ENCODE measurements at places on chromosomes 16 and 17.

DNA sequence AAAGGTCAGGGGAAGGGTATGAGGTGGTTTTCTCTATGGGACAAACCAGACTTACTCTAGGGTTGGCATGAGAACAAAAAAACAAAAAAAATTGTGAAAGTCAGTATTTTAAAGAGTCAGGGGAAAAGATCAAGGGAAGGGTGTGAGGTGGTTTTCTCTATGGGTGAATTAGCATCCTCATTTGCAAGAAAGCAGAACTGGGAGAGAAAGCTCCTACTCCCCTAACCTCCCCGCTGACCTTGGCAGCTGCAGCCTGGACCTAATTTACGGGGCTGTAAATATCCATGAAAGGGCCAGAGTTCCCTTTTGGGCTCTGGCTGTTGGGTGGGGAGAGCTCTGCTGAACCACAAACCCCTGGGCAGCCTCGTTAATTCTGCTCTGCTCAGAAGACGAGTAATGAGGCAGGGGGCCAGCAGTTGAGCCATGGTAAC lies 10.6 kb downstream of the RHBDL3 start:
- DNase-seq: no peak

- no peak for DNase-seq
Measured at GRCh38 chr17:19762515-19762961, 14.4 kb upstream of the ALDH3A1 start.

- DNase-seq: peak; percentile 23
Measured at GRCh38 chr16:3717235-3718018, at the start of gene TRAP1. TSS of gene TRAP1 (minus strand) at chr16:3717524. CDS start at chr16:3717508, 16 bp downstream.

DNA sequence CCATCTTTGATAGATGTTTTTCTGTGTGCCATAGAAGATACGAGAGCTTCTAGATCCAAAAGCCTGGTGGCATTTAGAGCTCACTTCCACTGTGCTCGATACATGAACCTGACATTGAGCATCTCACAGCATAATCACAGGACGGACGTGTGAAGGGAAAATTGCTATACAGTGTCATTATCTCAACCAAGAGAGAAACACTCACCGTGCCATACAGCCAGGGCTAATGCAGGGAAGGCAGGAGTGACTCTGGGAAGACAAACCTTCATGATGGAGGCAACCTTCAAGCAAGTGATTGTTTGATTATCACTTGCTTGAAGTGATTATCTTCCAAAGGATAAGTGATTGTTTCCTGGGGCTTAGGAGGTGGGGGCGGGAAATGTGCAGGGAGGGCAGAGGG lies 218.2 kb upstream of the HSBP1 start:
- DNase-seq: no peak

DNA sequence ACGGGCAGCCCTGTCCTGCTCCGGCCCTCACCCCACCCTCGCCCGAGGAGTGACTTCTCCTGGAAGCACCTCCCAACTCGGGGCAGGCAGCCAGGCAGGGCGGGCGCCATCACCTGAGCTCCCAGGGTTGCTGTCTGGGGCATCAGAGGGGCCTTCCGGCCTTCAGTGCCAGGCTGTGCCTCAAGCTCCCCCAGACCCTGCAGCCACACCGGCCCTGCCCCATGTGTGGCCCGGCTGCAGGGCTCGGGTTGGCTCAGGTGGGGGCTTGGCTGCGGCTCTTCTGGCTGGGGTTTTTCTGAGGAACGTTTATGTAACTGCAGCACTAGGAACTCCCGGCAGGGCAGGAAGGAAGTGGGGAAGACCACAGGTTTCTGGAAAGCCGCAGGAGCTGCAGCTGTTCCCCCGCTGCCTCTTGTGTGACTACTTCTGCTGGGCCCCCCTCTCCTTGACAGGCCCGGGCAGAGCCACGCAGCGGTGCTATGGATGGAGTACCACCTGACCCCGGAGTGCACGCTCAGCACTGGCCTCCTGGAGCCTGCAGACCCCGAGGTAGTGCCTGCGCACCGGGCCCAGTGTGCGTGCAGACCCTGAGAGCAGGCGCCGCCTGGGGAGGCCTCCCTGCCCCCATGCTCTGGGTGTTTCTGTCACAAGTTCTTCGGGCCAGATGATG lies 45.6 kb downstream of the PRMT7 start:
- no peak for DNase-seq

DNA sequence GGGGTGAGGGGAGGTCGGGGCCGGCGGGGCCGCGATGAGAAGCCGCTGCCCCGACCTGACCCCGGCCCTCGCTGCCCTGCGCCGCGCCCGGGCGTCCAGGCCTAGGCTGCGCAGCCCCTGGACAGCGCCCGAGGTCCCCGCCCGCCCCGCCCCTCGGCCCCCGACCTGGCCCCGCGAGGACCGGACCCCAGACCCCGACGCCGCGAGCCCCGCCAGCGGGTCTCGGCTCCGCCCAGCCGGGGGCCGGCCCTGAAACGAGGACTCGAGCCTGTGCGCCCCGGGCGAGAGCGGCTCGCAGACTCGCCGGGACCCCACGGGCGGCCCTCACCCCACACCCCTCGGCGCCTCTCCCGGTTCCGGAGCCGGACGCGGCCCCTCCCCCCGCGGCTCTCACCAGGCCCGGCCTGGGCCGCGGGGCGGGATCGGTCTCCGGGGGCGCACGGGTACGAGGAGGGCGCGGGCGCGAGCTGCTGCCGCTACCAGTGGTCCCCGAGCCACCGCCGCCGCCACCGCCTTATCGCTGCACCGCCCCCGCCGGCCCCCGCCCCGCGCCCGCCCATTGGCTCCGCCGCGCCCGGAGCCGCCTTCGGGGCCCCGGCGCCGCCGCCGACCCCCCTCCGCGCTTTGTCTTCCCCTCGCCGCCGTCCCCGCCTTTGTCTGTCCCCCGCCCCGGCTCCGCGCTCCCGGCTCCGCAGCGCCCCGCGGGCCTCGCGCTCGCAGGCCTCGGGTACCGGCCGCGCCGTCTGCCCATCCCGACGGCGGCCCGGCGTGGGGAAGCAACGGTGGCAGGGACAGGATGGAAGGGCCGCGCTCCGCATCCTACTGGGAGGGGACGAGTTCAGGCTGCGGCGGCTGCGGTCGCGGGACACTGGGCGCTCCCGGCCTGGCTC lies at the start of gene LIMD2:
TSS of gene LIMD2 (minus strand) at position 488 of the 890 bp plus-strand sequence. CDS start 827 bp downstream, outside the sequence.
- DNase-seq: no peak

DNA sequence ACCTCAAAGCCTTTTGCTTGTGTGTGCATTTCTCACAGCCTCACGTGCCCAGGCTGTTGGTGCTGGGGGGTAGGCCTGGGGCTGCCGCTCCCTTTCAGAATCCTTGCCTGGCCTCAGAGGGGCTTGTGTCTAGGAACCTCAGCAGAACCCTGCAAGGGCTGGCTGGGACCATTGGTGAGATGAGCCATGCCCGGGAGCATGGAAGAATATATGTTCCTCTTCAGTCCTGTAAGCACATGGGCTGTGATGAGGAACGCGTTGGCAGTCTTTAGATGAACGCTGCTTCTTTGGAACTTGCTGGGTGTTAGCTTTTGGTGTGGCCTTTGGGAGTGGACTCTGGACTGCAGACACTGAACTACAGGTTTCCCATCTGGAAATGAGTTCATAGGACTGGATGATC lies 32.0 kb upstream of the SLC5A10 start:
- no peak for DNase-seq

DNA sequence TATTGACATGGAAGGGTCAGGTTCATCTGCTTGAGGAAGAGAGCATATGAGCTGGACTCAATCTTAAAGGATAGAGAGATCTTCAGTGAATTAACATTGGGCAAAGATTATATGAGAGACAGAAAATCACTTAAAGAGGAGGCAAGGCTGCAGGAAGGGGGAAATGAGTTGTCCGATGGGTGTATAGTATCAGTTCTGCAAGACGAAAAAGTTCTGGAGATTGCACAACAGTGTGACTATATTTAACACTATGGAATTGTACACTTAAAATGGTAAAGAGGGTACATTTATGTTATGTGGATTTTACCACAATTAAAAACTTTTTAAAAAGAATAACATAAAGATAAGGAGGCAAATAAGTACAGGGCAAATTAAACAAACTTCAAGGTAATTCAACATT lies 80.7 kb downstream of the HELZ start:
- no peak for DNase-seq

- DNase-seq: no peak
Measured at GRCh38 chr17:45745601-45746494, 38.3 kb upstream of the CRHR1 start.

DNA sequence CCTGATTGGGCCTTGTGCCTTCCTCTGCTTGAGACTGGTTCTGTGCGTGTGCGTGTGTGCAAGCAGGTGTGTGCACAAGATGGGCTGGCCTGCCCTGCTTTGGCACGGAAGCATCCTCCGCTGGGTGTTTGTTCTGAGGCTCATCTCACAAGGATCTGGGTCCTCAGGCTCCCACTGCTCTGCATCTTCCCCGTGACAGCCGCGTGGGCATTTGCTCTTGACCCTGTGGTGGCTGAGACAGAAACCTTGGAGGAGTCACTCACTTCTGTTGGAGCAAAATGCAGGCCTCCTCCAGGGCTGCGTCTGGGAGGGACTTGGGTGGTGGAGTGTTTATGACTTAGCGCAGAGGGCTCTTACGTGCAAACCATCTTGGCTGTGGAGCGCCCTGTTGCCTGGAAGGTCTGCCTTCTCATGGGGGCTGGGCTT lies 119.2 kb downstream of the RPTOR start:
- DNase-seq: no peak

GRCh38 chr17:73972901-73973300 lies 230.6 kb upstream of the RPL38 start:
- no peak for DNase-seq

- no peak for DNase-seq
Measured at GRCh38 chr16:65283181-65283651, 161.4 kb upstream of the CDH11 start.

- no peak for DNase-seq
Measured at GRCh38 chr17:9893411-9894012, 11.6 kb downstream of the RCVRN start.

DNA sequence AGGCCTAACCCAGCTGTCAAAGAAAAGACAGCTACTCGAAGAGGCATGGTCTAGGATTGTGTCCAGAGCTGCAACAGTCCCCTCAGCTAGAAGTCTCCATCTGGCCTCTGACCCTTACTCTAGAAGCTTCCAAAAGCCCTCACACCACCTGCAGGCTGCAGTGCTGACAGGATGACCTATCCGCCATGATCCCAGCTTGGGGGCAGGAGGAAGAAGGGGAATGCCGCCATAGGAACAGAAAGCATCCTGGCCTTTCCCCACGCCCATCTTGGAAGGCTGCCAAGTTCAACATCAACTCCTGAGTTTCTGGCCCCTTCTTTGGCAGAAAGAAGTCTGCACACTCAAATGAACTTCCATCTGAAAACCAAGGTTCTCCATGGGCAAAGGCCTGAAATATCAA lies 3.1 kb upstream of the KRT36 start:
- DNase-seq: peak; percentile 44

GRCh38 chr17:79441356-79442160 lies 169.3 kb downstream of the RBFOX3 start:
- DNase-seq: no peak

- no peak for DNase-seq
Measured at GRCh38 chr17:31524926-31525800, 133.7 kb downstream of the RAB11FIP4 start.

GRCh38 chr17:73595479-73595878 lies 48.8 kb downstream of the SDK2 start:
- DNase-seq: no peak

GRCh38 chr16:62225675-62226074 lies 189.4 kb upstream of the CDH8 start:
- DNase-seq: no peak

GRCh38 chr16:84176192-84177053 lies 10.4 kb downstream of the TAF1C start:
- no peak for DNase-seq

GRCh38 chr16:28208824-28209223 lies 2.9 kb downstream of the XPO6 start:
- no peak for DNase-seq
